ENCODE measurements at places on chromosomes 2 and 18.

DNA sequence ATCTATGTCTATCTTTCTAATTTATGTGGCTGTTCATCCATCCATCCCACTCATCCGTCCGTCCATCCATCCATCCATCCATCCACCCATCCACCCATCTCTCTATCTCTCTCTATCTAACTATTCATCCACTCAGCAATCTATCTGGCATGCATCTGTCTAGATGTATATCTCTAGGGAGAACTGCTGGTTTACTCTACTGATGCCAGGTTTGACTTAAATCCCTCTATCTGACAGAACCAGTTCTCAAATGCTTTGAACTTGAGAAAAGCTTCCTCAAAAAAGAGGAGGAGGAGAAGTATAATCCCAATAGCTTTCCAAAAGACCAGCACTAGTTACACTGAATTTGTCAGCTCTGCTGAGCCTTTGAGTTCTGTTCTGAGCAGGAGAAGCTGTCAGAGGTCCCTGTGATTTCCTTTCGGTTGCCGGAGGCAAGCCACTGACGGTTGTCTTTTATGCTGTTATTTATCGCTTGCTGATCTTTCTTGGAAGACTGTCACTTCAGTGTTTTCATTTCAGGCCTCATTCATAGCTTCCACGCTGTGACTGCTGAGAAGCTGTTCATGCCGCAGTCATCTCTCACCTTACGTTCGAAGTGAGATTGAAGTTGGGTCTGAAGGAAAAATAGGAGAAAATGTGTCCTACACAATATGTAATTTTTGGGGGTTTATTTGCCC lies 129.4 kb upstream of the UXS1 start:
- ATAC-seq: no peak

DNA sequence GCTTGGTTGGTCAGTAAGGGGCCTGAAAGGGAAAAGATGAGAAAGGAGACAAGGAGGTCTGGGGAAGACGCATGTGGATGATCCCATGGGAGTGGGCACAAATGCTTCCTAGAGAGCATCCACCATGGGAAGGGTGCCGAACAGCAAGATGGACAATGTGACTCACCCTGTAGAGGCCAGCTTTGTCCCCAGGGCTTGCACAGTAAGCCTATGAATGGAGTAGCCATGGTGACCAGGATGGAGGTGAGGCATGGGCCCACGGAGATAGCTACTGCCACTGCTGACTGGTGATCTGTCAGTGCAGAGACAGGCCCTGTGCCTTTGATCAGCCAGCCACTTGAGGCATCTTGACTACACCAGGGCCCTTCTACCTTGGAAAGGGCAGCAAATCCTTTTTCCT lies 172.6 kb downstream of the HAUS1 start:
- no peak for ATAC-seq

- no peak for ATAC-seq
These were observed 164.5 kb upstream of the GLI2 start for GRCh38 chr2:120571015-120571728.

- ATAC-seq: no peak
These were observed 136.7 kb downstream of the ANTXR1 start for GRCh38 chr2:69149631-69150215.

DNA sequence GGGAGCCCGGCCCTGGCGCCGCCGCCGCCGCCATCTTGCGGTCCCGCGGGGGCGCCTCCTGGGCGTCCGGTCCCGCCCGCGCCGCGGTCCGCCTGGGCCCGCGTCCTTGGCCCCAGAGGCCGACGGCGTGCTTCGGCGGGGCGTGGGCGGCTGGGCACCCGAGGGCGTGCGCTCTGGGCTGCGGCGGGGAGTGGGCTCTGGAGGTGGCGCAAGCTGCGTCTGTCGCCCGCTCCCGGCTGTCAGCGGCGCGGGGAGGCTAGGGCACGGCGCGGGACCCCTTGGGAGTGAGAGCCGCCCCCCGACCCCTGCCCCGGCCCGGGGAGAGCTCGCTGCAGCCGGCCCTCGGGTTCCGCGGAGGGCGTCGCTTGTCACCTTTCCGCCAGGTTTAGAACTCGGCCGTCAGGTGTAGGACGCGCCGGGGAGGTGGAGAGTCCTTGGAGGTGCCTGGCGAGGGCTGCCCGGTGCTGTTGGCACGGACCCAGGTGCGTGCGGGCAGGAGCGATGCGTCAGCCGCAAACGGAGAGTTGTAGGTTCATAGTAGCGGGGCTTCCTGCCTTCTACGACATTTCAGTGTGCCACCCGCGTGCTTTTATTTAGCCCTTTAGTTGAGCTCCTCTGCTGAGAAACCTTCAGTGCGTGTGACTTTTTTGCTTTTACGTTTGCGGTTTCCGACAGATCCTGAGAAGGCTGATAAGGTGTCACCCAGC lies 921 bp downstream of the VAPA start:
- peak; percentile 63 for ATAC-seq
